ENCODE measurements at places on chromosomes 11 and 22.

GRCh38 chr22:39205344-39206021 is 39.3 kb downstream of the PDGFB start:
- DNase-seq, result no peak

DNA sequence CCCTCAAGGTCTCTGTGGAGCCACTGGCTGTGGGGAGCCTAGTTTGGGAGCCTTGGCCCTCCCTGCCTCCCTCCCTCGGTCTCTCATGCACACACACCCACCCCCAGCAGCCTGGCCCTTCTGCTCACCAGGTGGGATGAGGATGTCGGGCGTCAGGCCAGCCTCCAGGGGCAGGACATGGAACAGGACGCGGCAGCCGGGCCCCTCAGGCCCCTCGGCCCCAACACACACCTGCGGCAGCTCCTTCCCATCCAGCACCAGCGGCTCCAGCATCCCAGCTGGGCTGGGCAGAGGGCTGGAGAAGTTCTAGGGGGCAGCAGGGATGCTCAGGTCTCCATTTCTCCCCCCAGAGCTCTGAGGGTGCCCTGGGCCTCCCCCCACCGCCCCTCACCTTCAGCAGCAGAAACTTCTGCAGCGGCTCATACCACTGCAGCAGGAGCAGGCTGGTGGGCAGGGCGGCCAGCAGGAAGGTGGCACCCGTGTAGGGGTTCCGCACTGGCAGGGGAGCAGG is 11.2 kb downstream of the MAP4K2 start:
- DNase-seq, result no peak

DNA sequence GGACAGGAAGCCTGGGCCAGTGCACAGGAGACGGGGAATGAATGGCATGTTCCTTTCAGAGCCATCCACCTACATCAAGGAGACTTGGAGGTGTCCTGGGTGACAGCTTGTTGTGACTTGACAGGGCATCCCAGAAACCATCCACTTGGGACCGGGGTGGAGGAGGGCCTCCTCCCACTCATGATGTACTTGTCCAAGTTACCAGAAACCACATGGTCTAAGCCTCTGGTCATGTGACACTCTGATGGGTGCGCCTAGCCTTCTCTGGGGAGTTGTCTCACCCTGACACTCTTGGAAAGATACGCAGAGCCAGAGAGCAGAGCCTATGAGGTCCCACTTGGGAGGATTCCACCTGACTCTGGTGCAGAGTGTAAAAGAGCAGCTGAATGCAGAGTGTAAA is 21.6 kb upstream of the FXYD6 start:
- no peak for DNase-seq

GRCh38 chr11:15309296-15309695 is 194.6 kb downstream of the INSC start:
- no peak for DNase-seq

GRCh38 chr11:128450882-128451651 is 136.3 kb downstream of the ETS1 start:
- DNase-seq, result no peak

All from cerebellar nuclear complex (tissue), 1 donor.